Karpas-422 (cell line): ENCODE measurements at places on chromosomes 2 and 18.

DNA sequence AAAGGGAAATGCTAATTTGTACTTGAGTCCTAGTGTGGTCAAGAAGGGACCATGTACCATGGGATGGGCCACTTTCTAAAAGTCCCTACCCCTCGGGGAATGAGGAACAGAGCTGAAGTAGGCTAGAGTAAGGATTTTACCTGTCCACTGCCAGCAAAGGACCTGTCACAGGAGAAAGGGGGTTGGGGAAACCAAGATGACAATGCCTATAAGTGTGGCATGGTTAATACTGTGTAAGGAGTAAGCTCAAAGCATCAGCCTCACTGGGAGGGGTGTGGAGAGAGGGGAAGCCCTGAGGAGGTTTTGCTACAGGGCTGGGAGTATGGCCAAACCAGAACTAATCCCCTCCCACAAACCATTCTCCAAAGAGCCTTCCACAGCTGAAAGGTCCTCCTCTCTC is 15.8 kb downstream of the GKN2 start:
- DNase-seq = no peak

DNA sequence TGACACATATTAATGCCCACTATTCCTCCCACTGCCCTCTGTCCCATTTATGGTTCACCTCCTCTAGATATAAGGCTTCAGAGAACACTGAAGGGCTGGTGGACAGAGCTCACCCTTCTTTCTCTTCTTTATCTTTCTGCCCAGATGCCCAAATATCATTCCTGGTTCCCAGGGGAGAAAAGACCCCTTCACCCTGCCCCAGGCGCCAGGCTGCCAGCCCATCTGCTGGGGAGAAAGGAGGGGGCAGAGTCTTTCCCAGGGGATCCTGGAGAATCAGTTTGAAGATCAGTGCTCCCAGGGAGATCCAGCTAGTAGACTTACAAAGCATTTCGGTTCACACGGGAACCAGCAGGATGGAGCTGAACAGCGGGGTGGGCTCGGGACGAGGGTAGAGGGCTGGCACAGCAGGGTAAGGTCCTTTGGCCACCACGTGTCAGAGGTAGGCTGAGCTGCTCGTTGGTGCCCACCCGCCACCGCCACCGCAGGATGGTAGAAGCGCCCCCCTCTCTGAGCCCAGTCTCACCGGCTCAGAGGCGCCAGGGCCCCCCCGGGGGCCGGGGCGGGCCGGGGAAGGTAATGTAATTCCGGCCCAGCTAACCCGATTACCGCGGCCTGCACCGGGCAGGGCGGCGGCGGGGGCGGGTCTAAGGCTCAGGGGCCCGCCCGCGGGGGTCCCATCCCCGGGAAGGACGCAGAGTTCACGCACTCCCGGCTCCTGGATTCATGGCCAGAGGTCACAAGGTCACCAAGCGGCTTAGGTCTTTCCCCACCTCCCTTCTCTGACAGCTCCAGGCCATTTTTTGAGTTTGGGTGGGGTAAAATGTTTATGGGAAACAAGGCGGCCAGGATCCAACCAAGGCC is 1.3 kb upstream of the TLX2 start:
- no peak for DNase-seq

DNA sequence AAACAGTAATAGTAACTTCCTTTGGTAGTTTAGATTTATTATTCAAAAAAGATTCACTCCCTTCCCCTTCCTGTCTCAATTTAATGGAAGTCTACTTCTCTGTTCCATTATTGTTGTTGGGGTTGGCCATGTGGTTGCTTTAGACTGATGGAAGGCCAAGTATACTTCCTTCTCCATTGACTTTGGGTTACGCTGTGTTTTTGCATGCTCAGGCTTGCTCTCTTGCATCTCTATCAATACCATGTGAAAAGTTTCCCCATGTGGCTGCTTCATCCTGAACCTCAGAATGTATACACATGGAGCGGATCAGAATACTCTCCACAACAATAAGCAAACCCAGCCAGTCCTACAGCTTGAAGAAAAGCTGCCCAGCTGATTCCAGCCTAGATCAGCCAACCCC is 20.3 kb downstream of the CFAP210 start:
- DNase-seq = no peak

- no peak for DNase-seq
Measured at GRCh38 chr18:13514558-13514957, 211.8 kb downstream of the FAM210A start.

DNA sequence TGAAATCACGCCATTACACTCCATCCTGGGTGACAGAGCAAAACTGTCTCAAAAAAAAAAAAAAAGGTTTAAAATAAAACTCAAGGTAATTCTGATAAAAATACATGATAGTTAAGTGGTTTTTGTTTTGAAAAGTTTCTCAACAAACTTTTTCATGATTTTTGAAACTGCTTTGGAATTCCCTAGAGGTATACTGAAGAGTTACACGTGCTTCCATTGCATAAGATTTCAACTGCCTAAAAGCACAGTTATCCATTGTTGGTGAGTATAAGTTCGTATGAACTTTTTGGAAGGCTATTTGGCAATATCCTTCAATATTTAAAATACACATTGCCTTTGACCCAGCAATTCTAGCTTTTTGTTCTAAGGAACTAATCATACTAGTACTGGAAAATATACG is 74.9 kb downstream of the USP34 start:
- DNase-seq = no peak

DNA sequence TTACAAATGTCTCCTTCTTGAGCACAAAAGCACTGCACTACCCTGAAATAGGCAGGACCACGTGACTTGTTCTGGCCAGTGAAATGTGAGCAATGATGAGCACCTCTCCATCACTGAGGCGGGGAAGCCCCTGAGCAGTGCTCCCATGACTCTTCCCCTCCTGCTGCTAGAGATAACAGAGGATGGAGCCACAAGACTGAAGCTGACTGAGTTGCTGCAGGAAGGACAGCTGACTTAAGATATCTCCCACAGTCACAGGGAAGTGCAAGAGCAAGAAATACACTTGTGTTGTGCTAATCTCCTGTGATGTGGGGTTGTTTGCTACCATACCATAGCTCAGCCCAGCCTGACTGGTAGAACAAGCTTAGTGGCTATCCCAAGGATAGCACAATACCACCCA is 38.7 kb downstream of the STK39 start:
- DNase-seq = no peak

DNA sequence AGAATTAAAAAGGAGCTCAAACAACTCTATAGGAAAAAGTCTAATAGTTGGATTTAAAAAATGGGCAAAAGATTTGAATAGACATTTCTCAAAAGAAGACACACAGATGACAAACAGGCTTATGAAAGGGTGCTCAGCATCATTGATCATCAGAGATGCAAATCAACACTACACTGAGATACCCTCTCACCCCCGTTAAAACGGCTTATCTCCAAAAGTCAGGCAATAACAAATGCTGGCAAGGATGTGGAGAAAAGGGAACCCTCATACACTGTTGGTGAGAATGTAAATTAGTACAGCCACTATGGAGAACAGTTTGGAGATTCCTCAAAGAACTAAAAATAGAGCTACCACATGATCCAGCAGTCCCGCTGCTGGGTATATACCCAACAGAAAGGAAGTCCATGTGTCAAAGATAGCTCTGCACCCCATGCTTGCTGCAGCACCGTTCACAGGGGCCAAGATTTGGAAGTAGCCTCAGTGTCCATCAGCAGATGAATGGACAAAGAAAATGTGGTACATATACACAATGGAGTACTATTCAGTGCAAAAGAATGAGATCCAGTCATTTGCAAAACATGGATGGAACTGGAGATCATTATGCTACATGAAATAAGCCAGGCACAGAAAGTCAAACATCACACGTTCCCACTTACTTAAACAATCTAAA is 46.7 kb upstream of the B3GNT7 start:
- DNase-seq = no peak

DNA sequence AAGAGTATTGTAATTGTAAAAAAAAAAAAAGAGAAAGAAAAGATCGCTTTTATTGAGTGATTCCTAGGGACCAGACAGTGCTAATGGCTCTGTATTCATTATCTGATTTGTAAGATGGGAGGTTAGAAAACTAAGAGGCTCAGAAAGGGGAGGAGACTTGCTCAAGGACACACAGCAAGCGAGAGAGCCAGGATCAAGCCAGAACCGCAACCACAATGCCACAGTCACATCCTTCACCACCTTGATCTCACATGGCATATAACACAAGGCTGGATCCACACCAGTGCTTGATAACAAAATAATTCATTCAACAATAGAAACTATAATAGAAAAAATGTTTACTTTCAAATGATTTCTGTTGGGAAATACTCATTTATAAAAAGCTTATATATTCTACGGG is 37.5 kb downstream of the TFCP2L1 start:
- no peak for DNase-seq

GRCh38 chr2:225030893-225031292 is 11.4 kb downstream of the DOCK10 start:
- DNase-seq = no peak

DNA sequence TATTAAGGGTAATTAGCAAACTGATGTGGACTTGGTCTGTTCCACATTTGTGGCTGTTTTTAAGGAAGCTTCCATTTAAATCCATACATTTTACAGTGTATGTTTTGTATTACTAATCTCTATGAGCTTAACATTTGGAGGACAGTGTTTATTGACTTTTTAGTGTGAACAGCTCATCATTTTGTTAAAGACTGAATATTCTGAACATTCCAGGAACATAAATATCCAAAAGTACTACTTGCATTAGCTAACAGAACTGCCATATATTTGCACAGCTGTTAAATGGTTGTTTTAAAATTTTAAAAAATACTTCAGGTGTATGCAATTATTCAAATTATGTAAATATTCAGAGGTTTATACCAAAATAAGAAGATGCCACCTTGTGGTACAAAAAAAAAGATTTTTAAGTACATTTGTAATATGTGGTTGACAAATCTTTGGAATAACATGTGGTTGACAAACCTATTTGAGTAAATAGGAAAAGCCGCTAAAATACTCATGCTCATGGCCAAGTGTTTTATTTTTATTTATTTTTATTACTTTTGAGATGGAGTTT is 439.7 kb upstream of the FANCL start:
- DNase-seq = no peak

GRCh38 chr2:153770359-153770991 is 101.2 kb upstream of the GALNT13 start:
- DNase-seq = no peak

DNA sequence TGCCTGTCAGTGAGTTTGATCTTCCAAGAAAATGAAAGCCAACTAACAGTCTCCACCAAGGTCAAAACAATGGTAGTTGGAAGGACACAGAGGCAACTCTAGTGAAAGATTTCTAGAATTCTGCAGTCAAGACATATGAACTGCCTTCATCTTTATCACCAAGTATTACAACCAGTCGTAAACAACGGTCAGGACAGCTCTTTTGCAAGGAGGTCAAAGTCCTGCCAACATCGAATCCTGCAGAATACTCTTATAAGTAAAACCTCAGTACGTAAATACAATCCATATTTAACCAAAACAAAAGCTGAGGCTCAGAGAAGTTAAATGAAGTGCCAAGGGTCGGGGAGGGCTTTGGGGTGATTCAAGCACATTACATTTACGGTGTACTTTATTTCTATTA is 3.1 kb downstream of the FEZ2 start:
- peak; percentile 2 for DNase-seq

- DNase-seq = no peak
Measured at GRCh38 chr18:50453732-50454131, 78.9 kb downstream of the SKA1 start.

DNA sequence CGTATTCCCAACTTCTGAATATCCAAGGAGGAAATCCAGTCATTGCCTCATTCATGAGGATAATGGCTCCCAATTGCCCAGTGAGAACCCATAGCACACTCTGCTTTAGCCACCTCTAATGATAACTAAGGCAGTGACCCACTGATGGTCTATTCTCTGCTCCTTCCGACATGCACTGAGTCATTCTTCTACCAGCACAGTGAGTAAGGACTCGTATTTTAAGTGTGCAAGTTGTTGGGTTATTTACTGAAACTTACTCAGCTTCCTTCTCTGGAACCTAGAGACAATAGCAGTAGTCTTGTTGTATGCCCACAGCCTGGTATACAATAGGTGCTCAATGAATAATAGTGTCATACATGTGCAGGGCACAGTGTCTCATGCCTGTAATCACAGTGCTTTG is 81.1 kb upstream of the ZNF397 start:
- DNase-seq = no peak

DNA sequence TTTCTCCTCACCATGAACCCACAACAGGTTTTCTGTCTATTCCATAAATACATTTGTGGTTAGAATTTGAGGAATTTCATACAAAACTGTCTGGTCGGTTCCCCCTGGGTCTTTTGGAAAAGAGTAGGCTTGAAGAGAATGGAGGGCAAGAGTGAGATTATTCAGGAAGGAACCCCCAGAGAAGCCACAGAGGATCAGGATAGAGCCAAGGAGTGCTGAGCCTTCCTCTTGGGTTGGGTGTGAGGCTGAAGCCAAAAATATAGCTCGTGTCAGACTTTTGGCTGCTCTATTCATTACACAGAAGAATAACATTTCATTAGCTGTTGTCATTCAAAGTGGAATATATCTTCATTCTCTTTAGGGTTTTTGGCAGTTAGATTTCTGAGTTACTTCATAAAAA is 45.9 kb upstream of the YES1 start:
- no peak for DNase-seq

GRCh38 chr2:223954401-223954800 is 2.9 kb upstream of the MRPL44 start:
- no peak for DNase-seq

- no peak for DNase-seq
Measured at GRCh38 chr2:73176205-73176880, 26.0 kb upstream of the NOTO start.

- DNase-seq = no peak
Measured at GRCh38 chr2:74583504-74583903, 29.0 kb downstream of the DOK1 start.
